ENCODE measurements at places on chromosomes 3 and 15. TPM values are rescaled to one million over a fixed set of nuclear protein-coding genes. Genes with fewer than 3 reads are reported as not detected.
A peak's percentile ranks its signal among the peaks of the same experiment; 100 is the strongest.

DNA sequence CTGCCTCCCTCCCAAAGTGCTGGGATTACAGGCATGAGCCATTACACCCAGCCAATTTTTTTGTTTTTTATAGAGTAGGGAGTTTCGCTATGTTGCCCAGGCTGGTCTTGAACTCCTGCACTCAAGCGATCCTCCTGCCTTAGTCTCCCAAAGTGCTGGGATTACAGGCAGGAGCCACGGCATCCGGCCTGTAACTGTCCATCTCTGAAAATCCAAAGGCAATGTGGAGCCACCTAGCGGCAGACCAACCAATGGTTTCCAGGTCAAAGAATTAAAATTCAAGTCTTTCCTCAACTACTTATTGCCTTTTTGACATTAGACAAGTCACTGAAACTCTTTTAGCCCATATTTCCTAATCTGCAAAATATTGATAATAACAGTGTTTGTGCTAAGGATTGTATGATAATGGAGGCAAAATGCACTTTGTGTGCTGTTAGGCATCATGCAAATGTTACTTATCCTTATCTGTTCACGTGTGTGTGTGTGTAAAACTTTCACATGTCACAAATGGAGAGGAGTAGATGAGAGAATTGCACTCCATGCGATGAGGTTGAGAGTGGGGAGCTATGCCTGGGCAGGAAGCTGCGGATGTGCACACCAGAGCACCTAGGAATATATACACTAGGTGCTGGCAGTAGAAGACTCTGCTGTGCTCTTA, 48.7 kb downstream of the COL8A1 start:
- DNase-seq: peak; percentile 84

DNA sequence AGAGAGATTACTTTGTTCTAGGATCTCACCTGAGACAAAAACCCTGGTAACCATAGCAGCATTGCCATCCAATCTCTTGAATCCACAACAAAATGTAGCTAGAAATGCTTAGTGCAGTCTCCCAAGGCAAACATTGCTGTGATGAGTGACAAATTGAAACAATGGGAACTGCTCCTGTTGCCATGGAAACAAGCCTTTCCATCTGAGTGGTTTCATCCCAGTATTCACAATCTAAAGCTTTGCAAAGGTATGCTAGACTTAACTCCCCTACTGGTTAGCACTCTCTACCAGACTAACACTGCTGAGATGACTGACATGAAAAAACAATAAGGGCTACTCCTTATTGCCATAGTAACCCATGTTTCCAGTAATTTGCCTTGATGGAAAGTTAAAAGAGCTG, 172.6 kb upstream of the CNTN3 start:
- DNase-seq: no peak

GRCh38 chr3:13509816-13510192, 29.7 kb downstream of the HDAC11 start:
- DNase-seq: no peak

GRCh38 chr15:81312790-81313543, 11.0 kb downstream of the STARD5 start:
- no peak for DNase-seq

GRCh38 chr3:73398084-73398483, 226.7 kb downstream of the PDZRN3 start:
- no peak for DNase-seq

DNA sequence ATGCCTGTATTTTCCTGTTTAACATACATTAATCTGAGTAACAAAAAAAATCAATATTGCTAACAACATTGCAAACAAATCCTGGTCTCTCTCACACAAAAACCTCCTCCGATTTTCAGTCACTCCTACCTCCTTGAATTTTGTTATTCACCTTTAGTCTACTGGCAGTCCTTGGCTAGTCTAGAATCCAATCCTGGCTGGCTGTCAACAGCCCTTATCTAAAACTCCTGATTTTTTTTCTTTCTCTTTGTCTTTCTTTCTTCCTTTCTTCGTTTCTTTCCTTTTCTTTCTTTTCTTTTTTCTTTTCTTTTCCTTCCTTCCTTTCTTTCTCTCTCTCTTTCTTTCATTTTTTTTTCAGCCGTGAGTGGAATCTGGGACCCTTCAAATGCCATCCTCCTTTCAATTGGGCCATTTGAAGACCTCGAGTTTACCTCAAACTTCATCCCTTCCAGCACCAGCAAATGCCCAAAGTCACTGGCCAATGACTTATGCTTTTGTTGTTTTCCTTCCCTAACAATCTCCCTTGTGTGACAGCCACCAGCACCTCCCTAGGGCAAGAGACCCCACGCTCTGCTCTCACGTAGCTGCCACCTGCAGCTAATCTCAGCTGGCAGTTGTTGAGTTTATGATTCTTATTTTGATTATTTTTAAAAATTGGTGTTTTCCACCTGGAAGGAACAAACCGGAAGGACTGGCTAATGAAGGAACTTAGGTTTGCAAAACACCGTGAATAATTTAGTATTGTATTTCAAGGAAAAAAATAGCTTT, 6.8 kb upstream of the ONECUT1 start:
- DNase-seq: no peak

DNA sequence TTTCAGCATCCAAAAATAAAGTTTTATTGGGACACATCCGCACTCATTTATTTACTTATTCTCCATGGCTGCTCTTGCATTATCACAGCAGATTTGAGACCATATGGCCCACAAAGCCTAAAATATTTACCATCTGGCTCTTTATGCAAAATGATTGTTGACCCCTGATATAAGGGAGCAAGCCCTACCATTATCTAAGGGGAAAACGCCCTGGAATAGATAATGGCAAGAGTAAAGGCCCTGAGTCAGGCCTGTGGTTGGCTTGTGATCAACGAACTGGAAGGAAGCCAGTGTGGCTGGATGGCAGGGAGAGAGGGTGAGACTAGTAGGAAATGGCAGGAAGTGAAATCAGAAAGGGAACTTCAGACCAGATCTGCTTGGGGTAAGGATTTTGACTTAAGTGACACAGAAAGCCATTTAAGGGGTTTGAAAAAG, 24.6 kb upstream of the DMXL2 start:
- peak; percentile 29 for DNase-seq

GRCh38 chr3:14913071-14913925, 34.1 kb upstream of the NR2C2 start:
- DNase-seq: no peak

- no peak for DNase-seq
These were observed 225.8 kb upstream of the ICE2 start for GRCh38 chr15:60704717-60705116.

DNA sequence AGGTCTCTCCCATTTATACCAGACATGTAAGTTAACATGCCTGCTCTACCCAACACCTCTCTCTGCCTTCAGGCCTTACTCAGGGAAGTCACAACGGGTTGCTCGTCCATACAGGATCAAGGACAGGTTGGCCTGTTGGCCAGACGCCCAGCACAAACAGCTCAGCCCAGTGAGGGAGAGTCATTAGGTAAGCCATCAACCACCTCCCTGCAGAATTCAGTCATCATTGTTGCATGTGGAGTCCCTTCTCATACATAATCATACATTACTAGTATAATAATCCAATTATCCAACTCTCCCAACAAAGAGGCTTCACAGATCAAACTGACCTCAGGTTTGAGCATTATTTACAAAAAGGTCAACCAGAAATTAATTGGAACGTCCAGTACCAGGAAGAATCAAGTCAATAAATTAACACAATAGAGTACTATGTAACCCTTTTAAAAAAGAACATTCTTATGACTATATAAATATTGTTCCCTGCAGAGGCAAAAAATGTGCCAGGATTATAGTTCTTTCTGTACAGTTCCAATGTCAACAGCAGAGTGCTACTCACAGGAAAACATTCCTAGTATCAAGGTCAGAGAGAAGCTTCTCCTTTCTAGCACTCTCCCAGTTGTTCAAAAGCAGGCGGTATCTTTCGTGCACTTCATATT, 33.2 kb downstream of the HOMER2 start:
- DNase-seq: peak; percentile 30

- no peak for DNase-seq
These were observed 37.6 kb downstream of the SPTSSB start for GRCh38 chr3:161333696-161334095.

GRCh38 chr3:123809597-123809996, 74.5 kb downstream of the MYLK start:
- DNase-seq: peak; percentile 63

- DNase-seq: no peak
These were observed 34.9 kb upstream of the CLK3 start for GRCh38 chr15:74580538-74581350.

DNA sequence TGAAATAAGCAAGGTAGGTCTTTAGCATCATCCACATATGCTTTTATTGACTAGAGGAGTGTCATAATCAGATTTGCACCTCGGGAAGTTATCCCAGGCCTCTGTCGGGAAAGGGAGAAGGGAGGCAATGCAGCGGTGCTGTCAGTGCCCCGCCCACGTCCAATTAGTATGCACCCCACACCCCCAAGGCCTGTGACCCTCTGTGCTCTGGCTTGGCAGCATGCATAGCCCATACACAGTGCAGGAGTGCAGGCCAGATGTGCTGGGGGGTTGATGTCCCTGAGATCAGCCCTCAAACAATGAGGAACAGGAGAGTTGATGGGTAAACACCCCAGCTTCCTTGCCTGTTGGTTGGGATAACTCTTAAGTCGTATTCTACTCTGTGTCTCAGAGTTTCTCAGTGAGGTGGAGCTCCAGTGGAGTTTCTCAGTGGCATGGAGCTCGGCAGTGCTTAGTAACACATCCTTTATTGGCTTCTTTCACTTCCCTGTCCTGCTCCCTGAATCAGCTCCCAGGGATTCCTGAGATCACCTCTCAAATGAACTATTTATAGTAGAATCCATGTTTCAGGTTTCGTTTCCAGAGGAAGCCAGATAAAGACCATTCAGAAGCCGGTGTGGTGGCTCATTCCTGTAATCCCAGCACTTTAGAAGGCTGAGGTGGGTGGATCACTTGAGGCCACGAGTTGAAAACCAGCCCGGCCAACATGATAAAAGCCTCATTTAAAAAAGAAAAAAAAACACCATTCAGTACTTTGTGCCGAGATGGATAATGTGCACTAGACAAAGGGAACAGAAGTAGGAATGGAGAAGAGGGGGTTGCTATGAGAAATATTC, 26.7 kb upstream of the NDUFB4 start:
- DNase-seq: peak; percentile 73

RBM5 gene
- 84.3 TPM for total RNA-seq

CCR4 gene
- total RNA-seq: not detected

RAP2B gene
- 16.1 TPM for total RNA-seq

C3orf49 gene
- total RNA-seq: not detected

TPRA1 gene
- total RNA-seq: 20.0 TPM

EFCAB12 gene
- under 0.01 TPM for total RNA-seq

PLXNB1 gene
- total RNA-seq: 17.0 TPM

SYNM gene
- 43.4 TPM for total RNA-seq
